ENCODE measurements at places on chromosomes 12 and 14.

DNA sequence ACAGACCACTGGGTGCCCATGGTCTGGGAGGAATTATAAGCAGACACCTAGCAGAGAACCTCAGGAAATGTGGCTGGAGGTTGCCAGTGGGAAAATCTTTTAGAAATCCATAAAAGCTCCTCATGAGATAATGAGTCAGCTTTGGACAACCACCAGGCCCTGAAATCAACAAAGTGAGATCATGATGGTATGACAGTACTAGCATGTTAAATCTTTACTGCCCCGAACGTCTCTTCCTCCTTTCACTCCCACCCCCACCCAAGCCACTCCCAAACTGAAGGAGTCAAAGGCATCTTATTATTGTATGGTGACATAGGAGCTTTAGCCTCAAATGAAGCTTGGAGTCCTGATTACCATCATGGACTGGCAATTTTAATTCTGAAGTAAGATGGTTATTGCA is 240.0 kb downstream of the DIO2 start:
- no peak for DNase-seq

DNA sequence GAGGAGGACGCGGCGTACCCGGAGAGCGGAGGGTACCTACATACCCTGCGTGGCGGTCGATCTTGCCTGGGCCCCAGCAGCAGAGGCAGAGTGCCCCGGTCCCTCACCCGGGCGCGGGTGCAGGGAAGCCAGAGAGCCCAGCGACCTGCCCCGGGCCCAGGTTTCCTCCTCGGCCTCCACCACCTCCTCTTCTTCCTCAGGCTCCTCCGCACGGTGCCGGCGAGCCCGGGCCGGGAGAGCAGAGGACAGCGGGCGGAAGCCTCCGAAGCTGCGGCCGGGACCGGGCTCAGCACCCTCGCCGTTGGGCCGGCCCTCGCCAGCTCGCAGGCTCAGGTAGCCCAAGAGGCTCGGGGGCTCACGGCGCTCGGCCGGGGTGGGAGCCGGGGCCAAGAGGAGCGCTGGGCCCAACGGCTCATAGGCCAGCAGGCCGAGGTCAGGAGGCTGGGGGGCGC is 6.6 kb downstream of the ZNF219 start:
- DNase-seq = no peak

GRCh38 chr14:59464486-59465315 is 479 bp downstream of the GPR135 start:
- DNase-seq = peak; percentile 68

DNA sequence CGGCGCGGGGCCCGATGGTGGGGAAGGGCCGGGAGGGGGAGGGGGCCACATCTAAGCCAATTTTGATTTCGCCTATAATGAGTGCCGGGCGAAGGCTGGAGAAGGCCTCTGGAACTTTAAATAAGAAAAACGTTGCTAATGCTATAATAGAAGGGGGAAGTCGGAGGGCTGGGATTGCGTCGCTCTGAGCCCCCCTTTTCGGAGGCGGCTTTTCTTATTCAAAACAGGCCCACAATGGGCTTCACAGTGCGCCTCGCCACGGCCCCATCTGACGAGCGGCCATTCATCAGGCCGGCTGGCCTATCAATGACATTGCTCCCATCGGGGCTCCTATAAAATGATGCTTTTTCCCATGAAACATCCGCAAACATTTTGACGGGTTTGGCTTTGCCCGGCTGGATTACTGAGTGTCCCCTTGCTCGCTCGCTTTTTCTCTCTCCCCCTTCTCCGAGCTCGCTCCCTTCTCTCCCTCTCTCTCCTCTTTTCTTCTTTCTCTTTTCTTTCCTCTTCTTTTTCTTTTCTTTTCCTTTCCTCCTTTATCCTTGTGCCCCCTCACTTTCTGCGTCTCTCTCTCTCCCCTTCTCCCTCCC is at the start of gene RFX4:
Gene RFX4 (plus strand): TSS at position 364 of the 590 bp plus-strand sequence. CDS start 317 bp downstream, outside the sequence.
- DNase-seq = peak; percentile 31

DNA sequence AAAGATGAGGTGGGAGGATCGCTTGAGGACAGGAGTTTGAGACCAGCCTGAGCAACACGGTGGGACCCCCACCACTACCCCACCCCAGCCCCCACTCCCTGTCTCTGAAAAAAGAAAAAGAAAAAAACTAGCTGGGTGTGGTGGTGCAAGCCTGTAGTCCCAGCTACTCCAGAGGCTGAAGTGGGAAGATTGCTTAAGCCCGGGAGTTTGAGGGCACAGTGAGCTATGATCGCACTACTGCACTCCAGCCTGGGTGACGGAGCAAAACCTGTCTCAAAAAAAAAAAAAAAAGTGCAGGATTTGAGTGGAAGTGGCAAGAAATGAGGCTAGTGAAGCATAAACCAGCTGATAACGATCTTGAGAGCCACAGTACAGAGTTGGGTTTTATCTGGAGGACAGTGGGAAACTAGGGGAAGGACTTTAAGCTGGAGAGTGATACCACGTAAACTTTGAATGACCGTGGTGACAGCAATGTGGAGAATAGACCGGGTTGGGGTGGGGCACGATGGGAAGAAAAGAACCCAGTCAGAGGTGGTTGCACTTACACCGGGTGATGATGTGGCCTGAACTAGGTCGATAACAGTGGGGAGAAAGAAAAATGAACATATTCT is 85.3 kb downstream of the TMEM260 start:
- no peak for DNase-seq

DNA sequence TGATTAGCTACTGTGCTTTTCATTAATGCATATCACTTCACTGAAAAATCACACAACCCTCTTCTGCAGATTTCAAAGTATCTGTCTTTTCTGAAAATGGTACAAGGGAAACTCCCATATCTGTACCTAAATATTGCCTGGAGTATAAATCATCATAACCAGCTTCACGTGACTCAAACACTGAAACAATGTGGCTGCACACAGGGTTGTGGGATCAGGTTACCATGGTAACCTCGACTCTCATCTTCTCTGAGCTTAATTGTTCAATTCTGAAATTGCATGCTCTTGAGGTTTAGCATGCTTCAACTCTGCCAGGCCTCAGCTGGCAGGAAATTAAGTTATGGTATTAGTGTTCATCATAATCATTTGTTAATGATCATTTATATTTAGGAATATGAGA is 77.5 kb upstream of the CPSF6 start:
- peak; percentile 86 for DNase-seq

GRCh38 chr14:104294983-104295680 is 156.7 kb downstream of the KIF26A start:
- no peak for DNase-seq

DNA sequence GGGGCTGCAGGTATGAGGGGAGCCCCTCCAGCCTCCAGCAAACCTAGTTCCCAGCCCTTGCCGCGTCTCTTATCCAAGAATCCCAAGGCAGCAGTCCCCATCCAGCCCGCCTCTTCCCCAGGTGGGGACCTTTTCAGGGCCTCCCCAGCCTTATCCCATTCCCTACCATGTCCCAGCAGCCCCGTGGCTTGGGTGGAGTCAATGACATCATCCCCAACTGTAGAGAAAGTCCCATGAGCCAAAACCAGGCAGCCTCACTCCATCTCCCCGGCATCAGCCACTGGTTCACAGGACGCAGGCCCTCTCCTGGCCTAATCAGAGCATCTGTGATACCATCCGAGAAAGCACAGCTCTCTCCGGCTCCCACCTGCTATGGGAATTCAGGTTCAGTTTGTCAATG is 131.0 kb downstream of the NCOR2 start:
- no peak for DNase-seq

- no peak for DNase-seq
Observed at GRCh38 chr14:56902385-56902784, 92.1 kb upstream of the OTX2 start.

DNA sequence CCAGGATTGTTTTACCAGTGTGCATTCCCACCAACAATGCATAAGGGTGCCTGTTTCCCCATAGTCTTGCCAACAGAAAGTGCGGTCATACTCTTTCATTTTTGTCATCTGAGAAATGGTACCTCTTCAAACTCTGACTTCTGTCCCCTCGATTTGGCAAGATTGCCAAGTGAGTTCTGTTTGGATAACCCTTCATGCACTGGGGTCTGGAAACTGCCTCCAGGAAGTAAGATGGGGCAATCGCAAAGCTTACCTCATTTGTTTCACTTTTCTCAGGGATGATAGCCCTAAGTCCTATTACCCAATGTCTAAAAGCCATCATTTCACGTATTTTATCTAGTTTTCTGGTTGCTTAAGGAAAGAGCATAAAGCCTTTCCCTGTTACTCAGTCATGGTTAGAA is 28.6 kb upstream of the NR1H4 start:
- DNase-seq = no peak

- DNase-seq = no peak
Observed at GRCh38 chr12:14597480-14597879, 29.8 kb upstream of the PLBD1 start.

DNA sequence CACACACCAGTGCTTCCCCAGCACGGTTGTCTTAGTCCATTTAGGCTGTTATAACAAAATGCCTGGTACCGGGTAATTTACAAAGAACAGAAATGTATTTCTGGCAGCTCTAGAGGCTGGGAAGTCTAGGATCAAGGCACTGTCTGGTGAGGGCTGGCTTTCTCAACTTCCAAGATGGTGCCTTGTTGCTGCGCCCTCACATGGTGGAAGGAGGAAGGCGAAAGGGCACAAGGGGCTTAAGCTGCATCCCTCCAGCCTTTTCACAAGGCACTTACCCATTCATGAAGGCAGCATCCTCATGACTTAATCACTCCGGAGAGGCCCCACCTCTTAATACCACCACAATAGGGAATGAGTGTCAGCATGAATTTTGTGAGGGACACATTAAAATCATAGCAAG is 155.5 kb downstream of the SLC15A5 start:
- DNase-seq = no peak

GRCh38 chr14:45140661-45141187 is 5.0 kb downstream of the FANCM start:
- no peak for DNase-seq

GRCh38 chr12:96336489-96336888 is 63.8 kb downstream of the CDK17 start:
- DNase-seq = no peak

GRCh38 chr14:77342726-77343397 is 22.0 kb downstream of the GSTZ1 start:
- no peak for DNase-seq

- no peak for DNase-seq
Observed at GRCh38 chr12:116927244-116927940, 16.6 kb downstream of the FBXW8 start.

DNA sequence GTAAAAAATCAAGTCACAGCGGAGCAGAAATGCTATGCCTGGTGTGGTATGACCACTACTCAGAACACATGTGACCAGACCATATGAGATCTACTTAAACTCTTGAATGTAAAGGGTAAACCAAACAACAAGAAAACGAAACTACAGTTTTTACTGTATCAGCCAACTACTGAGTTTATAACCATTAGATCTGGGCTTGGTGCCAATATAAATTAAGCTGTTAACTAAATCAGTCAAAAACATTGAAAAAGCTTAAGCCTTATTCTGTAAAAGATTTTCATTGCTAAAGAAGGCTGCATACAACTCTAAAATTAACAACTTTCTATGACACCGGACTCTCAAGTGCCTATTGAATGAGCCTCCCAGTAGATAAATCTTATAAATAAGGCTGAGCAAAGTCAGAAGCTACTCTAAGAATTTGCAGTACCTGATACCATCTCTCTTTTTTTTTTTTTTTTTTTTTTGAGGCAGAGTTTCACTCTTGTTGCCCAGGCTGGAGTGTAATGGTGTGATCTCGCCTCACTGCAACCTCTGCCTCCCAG is 35.4 kb downstream of the SPTLC2 start:
- peak; percentile 93 for DNase-seq

DNA sequence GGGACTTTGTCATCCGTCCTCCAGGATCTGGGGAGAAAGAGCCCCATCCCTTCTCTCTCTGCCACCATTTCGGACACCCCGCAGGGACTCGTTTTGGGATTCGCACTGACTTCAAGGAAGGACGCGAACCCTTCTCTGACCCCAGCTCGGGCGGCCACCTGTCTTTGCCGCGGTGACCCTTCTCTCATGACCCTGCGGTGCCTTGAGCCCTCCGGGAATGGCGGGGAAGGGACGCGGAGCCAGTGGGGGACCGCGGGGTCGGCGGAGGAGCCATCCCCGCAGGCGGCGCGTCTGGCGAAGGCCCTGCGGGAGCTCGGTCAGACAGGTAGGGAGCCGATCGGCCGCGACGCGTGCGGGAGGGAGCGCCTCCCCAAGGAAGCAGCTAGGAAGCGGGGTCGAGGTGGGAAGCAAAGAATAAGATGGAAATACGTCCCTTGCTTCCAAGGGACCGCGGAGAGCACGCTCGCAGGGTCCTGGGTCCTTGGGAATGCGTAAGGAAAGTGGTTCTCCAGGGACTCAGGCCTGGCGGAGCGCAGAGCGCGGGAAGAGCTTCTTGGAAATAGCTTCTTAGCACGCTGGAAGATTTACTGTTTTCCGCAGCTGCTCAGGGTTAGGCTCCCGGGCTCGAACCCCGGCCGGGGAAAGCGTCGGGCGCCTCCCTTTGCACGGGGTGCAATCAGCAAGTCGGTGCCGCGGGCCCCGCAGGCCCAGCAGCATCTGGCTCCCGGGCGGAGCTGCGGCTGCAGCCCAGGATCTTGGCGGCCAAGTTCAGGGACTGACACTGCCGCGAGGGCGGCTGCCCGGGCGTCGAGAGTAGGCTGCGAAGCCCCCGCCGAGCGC is 457 bp downstream of the SOCS2 start:
- no peak for DNase-seq

DNA sequence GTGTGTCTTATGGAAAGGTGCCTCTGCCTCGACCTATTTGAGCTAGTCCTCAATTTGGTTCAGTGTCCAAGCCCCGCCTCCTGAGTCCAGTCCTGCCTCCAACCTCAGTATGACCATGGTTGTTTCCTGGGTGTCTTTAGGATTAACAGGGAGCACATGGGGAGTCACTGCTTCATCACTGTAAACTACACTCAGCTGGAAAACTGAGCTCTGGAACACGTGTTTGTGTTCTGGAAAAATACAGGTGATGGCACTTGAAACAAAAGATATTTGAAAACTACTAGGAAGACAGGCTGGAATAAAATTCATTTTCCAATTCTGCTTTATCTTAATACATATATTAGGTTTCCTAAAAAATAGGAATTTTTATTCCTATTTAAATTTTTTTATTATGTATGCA is 1187.3 kb upstream of the TMEM132C start:
- no peak for DNase-seq

DNA sequence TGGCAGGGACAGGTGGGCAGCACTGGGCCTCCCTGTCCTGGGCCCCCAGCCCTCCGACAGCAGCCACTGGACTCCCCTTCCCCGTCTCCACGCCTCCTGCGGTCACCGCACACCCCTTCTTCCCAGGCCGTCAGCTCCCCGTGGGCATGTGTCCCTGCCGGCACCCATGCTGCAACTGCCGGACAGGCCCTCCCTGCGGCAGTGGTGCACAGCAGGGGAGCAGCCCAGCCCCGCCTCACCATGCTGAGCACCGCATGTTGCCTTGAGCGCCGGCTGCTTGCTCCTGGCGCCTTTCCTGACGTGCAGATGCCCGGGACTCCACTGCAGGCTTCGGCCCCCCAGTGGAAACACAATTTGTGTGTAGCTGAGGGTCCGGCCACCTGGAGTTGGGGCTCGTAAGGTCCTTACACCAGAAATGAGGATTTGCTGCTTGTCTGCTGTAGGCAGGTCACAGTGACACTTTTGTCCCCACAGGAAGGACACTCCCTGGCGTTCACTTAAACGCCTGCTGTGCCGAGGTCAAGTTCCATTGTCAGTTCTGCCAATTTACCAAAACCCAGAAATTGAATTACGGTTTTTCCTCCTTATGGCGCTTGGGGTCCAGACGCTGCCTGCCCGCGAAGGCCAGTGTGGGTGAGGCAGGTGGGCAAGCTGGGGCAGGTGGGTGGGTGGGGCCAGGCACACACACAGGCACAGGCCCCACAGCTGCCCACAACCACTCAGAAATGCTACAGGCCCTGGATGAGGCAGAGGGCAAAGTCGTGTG is 28.2 kb upstream of the MMP17 start:
- no peak for DNase-seq

GRCh38 chr14:99724196-99724891 is 40.2 kb downstream of the CYP46A1 start:
- DNase-seq = no peak

- peak; percentile 67 for DNase-seq
Observed at GRCh38 chr12:44000309-44000952, 164.6 kb downstream of the TMEM117 start.
